ENCODE measurements at places on chromosomes 2 and 18. TPM values are rescaled to one million over a fixed set of nuclear protein-coding genes. Genes with fewer than 3 reads are reported as not detected.

Gene TANK
- 39.3 TPM for polyA plus RNA-seq

Gene UGT1A10
- not detected for polyA plus RNA-seq

Gene TRIM54
- polyA plus RNA-seq: 0.05 TPM

Gene AP1S3
- 2.1 TPM for polyA plus RNA-seq

Gene NPC1
- 34.2 TPM for polyA plus RNA-seq

Gene LTBP1
- polyA plus RNA-seq: 106 TPM

Gene SERPINB10
- polyA plus RNA-seq: 0.85 TPM

Gene RNF125
- polyA plus RNA-seq: 0.12 TPM

Gene SKOR2
- polyA plus RNA-seq: not detected

Gene GPAT2
- 4.9 TPM for polyA plus RNA-seq

Gene CHRNG
- polyA plus RNA-seq: not detected

Gene SLC38A11
- 59.2 TPM for polyA plus RNA-seq
